ENCODE measurements at places on chromosomes 4 and X.

DNA sequence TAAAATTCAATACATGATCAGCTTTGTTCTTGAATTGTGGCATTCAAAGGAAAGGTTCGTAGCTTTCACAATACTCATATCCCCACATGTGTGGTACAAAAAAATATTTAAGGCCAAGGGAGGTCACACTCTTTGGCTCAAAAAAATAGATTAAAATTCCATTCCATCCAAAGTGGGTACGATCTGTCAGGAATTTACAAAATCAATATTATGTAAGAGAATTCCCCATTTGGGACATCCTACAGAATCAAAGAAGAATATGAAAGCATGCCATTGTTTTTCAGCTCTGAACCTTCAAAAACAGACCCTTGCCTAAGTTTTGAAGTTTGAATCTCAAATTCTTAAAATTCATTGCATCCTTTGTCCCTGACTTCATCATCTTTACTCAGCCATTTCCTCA is 85.8 kb downstream of the MID1 start:
- no peaks in the 10 kb centered on the region for H3K4me1 ChIP-seq
- no peak overlapping the region for H3K4me3 ChIP-seq
- H3K36me3 ChIP-seq: no peaks in the 10 kb centered on the region
- no peak overlapping the region for H3K27ac ChIP-seq
- no peak for DNase-seq

GRCh38 chrX:11438767-11439166 is 145.6 kb downstream of the AMELX start:
- no peak overlapping the region for H3K4me3 ChIP-seq
- H3K27me3 ChIP-seq: peaks cover 2% of the 10 kb centered on the region
- DNase-seq: no peak
- H3K36me3 ChIP-seq: no peaks in the 10 kb centered on the region
- H3K27ac ChIP-seq: no peak overlapping the region
- no peaks in the 10 kb centered on the region for H3K4me1 ChIP-seq

DNA sequence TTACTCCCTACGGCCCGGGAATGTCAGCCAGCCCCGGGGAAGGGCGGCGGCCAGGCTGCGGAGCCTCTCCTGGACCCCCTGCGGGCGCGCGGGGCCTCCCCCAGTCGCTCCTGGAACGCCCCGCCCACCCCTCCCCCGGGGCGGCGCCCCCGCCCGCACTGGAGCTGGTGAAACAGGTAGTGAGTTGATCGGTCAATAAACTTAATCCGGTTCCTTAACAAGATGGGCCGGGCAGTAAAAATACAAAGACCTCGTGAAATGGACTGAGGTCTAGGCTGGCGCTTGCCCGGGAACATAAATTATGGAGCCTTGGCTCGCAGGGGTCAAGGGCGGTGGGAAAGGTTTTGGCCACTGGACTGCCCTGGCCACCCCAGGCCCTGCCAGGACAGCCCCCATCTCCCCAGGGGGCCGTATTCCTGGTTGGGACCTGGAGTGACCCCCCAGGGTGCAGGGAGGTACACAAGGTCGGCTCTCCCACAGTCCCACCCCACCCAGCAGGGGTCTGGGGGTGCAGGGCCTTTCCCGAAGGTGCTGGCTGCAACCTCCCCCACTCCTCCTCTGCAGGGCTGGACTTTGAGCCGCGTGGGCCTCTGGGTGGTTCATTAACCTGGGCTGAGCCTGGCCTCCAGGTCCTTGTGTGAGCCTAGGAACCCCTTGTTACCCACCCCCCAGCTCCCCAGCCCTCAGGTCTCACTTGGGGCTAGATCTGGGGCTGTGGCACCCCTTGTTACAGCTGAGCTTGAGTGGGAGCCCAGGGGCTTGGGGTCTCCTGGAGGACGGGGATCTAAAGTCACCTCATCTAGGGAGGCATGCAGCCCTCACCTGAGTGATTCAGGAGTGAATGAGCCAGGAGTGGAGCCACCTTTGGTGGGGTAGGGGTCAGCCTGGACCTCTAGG is 2.5 kb downstream of the FGFR3 start:
- DNase-seq: no peak
- no peaks in the 10 kb centered on the region for H3K36me3 ChIP-seq
- H3K4me1 ChIP-seq: peaks cover 2% of the 10 kb centered on the region
- H3K27ac ChIP-seq: no peak overlapping the region

GRCh38 chr4:171186700-171187099 is 626.5 kb upstream of the GALNTL6 start:
- H3K36me3 ChIP-seq: no peaks in the 10 kb centered on the region
- H3K27ac ChIP-seq: no peak overlapping the region
- no peak for DNase-seq
